Activated CD4-positive, alpha-beta T cell treated with anti-CD3 and anti-CD28 coated beads, Interleukin-2, amount 50 U/mL, for 16 hours (primary cell): ENCODE measurements at places on chromosomes 1 and 21.

GRCh38 chr1:214637722-214638458 lies 34.9 kb downstream of the CENPF start:
- DNase-seq = peak; percentile 29

DNA sequence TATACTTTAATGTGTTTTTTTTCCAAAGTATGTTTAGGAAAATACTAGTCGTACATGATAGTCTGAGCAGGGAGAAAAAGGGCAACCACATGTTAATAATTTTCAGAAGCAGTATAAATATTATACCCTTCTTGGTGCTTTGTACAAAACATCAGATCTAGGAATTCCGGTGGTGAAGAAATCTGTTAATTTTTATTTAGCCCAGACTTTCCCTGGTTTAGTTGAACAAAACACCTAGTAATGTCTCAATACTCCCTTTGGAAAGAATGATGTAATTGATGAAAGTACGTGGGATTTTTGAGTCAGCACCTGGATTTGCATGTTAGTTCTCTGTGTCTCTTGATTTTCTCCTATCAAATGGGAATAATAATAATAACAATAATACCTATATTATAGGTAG lies 38.4 kb upstream of the KCNK2 start:
- no peak for DNase-seq

GRCh38 chr1:237814319-237814924 lies 76.3 kb downstream of the ZP4 start:
- peak; percentile 15 for DNase-seq

DNA sequence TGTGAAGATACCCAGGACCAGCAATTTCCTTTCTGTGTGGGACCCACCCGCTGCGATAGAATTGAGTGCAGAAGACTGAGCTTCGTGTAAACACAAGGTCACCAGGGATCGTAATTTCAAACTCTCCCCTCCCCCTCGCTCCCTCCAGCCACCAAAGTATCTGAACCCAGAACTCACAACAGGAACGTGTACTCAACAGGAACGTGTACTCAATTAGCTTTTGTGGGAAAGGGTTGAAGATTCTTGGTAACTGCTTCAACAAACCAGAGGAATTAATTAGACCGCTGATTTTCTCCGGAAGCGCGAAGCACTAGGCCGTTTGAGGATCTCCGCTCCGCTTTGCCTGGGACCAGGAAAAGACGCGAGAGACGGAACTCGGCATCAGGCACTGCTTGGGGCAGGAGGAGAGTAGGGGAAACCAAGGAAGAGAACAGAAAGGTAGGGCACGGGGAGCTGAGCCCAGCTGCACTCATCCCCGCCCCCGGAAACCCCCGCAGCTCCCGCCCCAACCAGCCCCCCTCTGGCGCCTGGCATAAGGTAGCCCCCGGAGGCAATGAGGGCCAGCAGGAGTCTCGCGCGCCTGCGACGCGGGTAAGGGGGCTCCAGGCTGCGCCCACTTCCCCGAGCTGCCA lies 453 bp downstream of the DRAM2 start:
- peak; percentile 47 for DNase-seq

- no peak for DNase-seq
Measured at GRCh38 chr1:15757575-15758342, 836 bp upstream of the FBLIM1 start.

DNA sequence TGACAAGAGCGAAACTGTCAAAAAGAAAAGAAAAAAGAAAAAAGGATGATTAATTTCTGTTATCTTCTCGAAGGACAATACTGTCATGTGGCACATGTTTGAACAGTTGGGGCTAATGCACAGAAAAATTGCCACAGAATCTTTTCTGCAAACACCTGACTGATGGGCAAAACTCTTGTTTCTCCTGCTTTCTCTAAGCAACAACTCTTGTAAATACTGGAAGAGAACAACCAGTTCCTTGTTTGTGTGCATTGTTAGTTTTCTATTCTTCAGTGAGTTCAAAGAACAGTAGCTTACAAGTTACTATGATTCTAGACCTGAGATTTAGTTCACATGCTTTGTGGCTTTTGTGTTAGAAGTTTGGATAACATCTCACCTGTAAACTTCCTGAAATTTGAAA lies 60.7 kb downstream of the CDC14A start:
- no peak for DNase-seq

- no peak for DNase-seq
Measured at GRCh38 chr21:36547464-36547863, 67.5 kb upstream of the CLDN14 start.

DNA sequence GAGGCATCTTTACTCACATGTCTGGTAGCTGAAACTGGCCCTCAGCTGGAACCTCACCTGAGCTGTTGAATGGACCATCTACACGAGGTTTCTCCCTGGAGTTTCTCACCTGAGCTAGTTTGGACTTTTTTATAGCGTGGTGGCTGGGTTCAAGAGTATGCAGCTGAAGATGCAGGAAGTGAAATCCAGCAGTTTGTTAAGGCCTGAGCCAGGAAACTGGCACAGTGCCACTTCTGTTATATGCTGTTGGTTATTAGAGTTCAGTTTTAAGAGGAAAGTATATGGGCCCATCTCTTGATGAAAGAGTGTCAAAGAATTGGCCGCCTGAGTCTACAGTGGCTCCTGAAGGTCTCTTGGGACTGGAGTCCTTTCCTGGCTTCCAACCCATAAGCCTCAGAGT lies 35.6 kb downstream of the STUM start:
- no peak for DNase-seq

- peak; percentile 94 for DNase-seq
Measured at GRCh38 chr1:117664314-117664713, 58.5 kb downstream of the TENT5C start.

DNA sequence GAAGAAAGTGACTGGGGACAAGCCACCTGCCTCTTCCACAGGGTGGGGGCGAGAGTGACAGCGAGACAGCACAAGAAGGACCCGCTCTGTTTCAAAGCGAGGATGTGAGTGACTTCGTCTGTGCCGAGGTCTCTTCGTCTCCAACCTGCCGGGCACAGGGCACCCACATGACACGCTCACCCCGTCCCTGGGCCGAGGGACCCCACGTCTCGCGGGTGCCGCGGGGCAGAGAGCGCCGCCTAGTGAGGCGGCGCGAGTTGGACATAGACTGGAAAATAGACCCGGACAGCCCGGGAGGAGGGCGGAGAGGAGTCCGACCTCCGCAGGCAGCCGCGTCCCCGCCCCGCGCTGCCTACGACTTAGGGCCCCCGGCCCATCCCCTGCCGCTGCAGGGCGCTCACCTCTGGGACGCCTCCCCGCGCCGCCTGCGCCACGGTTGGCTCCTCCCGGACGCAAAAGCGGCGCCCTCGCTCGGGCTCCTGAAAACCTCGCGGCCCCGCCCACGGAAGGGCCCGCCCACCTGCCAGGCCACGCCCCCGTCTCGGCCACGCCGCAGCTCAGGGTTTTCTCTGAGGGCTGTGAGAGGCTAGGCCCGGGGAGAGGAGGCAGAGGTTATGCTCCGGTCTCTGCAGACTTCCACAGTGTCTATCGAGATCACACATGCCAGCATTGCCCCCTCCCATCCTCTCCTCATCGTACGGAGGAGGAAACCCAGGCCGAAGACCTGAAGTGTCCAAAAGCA lies at the start of gene TLR5:
TLR5 (minus strand) TSS at position 454 of the 742 bp plus-strand sequence. CDS start 30,217 bp downstream, outside the sequence.
- peak; percentile 88 for DNase-seq

DNA sequence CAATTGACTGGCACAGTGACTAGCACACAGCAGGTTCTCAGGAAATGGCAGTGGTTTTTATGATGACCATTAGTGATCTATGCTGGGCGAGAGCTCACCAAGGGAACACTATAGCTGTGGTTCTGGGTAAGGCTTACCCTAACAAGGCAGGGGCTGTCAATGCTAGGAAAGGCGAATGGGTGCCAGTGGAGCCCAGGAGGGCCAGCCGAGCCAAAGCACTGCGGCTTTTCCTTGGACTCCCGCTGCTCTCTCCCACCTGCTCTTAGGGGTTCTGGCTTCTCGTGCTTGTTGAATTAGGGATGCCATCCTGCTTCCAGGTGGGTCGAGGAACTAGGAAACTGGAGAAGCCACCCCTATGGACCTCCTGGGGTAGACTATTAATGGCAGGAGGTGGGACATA lies 10.0 kb upstream of the A3GALT2 start:
- DNase-seq = no peak

DNA sequence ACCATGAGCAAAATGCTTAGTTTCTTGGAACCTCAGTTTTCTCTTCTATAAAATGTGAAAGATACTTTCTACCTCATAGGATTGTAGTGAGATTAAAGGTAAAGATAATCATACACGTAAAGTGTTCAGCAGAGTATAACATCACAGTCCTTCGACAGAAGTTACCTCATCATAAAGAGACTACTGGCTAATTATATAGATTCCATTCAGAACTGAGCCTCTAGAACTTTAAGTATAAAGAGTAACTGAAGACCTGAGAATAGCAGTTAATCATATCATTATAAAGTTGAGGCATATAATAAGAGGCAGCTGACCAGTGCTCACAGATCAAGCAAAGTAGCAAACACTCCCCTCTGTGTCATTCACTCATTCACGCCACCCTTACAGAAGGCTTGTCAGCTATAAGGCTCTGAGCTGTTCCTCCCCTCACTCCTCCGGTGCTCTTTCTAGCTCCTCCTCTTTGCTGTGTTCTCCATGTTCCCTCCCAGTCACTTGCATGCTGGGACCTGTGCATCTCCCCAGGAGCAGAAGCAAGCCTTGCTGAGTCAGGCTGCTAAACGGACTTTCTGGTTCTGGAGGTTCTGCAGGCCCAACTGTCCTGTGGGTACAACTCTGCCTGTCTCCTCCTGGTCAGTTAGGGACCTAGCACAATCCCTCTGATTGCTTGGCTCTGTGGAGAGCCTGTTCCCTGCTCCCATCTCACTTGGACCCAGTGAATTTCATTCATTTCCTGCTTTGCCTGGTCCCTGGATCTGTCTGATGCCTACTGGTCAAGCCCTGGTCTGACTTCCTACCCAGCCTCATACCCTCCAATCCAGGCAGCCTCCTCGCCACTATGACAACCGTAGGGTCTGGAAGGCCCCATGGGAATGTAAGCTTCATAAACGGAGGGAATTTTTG lies 28.3 kb upstream of the LY9 start:
- DNase-seq = peak; percentile 73

DNA sequence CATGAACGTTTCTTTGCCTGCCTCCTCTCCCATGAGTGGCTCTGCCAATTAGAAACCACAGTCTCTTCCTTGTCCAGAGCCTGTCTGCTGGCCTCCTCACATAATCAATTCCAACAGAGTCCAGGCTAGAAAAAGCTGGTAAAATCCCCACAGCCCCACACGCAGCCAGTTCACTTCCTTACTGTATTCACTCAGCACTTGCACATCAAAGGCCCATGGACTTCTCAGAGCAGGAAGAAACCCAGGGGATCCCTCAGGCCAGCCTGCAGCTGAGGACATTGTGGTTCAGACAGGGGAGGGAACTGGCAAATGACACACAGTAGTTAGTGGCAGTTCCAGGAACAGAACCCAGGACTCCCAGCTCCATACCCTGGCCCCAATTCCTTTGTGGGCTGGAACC lies 171.6 kb upstream of the EDN2 start:
- DNase-seq = no peak

GRCh38 chr1:155529929-155530328 lies 32.7 kb downstream of the ASH1L start:
- no peak for DNase-seq

DNA sequence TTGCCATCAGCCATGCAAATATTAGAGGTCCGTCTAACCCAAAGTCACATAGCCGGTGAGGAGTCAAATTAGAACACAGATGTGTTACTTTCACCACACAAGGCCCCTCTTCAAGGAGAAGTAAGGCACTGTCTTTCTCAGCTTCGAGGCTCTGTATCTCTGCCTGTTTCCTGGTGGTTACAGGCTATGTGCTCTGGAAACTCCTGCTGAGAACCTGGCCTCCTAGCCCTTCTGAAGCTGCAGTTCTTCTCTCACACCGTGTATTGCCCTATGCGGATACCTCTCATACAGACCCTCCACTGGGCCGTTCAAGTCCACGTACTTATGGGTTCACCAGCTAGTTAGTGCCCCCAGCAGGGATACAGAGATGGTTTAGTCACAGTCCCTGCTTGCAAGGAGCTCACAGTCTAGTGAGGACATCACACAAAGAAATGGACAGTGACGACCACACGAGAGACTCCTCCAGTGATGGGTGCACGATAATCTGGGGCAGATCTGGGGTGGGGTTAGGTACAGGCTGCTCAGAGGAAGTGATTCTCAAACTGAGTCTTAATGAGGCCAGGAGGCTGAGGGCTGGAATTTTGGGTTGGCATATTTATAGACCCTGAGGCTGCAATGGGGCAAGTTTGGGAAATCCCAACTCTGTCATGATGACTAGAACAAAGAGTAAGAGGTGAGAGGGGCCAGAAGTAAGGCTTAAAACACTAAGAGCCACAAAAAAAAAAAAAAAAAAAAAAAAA lies 22.8 kb upstream of the ELOA start:
- DNase-seq = peak; percentile 73

DNA sequence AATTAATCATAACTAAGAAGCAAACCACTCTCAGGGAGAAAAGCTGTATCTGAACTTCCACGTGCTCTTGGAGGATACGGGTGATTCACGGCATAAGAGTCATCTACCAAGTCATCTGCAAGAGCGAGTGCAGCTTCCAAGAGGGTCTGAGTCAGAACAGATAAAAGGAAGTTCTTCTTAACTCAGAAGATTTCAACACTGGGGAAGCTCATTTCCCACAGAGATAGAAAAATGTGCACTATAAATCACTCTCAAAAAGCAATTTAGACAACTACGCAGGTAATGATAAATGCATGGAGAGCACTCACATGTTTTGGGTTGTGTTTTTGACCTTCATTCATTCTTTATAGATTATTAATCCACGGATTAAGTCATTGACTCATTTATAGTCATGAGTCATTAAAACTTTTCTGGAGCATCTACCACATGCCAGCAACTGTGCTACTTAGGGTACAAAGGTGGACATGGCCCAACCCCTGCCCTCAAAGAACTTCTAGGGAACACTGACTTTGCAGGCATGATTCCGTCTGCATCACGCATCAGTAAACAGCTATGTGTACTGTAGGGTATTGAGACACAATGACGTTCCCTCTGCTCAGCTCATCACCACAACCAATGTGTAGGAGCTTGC lies 20.8 kb downstream of the KCNJ15 start:
- DNase-seq = peak; percentile 54

DNA sequence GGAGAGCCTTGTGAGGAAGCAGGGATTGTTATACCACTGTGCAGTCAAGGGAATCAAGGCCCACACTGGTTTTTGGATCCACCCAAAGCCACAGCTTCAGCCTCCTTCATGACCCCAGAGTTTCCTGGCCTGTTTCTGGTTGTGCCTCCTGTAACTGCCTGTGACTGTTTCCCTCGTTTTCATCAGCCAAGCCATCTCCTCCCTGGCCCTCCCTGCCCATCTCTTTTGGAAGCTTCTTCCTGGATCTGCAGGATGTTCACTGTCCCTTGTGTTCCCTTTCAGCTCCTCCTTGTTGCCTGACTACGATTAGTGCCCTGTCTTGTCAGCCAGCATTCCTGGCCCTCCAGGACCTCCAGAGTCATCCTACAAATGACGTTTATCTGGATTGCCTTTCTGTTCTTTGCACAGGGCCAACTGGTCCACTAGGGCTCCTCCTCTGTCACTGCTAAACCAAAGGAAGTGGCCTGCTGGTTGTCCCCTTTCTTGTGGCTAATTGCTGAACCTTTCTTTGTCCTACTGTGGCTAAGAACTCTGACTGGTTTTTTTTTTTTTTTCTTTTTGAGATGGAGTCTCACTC lies 17.9 kb downstream of the SFT2D2 start:
- DNase-seq = no peak
